ENCODE measurements at places on chromosomes 6 and 20.

- no peak for DNase-seq
Observed at GRCh38 chr6:3584606-3585005, 127.8 kb upstream of the SLC22A23 start.

DNA sequence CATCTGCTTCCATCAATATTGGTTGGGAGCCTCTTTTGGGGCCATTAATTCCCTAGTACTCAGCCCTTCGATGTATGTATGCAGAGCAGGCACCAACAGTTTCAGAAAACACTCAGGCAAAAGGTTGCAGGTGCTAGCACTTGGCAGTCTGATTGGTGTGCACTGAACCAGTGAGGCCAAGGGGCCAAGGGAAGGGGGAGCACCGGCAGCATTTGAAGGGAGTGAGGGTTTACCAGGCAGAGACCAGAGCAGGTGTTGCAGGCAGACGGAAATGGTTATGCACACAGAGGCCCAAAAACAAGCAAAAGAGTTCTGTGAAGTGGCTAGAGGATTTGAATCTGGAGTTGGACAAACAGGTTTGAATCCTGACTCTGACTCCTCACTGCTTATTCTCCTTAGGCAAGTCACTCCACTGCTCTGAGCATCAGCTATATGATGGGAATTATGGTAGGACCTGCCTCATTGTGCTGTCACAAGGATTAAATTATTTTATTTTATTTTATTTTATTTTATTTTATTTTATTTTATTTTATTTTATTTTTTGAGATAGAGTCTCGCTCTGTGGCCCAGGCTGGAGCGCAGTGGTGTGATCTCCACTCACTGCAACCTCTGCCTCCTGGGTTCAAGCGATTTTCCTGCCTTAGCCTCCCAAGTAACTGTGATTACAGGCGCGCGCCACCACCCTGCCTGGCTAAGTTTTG is 58.1 kb upstream of the SHLD1 start:
- no peak for DNase-seq

- DNase-seq: no peak
Observed at GRCh38 chr6:16673011-16673797, 88.1 kb downstream of the ATXN1 start.

GRCh38 chr20:20303320-20303719 is 64.6 kb upstream of the INSM1 start:
- no peak for DNase-seq

DNA sequence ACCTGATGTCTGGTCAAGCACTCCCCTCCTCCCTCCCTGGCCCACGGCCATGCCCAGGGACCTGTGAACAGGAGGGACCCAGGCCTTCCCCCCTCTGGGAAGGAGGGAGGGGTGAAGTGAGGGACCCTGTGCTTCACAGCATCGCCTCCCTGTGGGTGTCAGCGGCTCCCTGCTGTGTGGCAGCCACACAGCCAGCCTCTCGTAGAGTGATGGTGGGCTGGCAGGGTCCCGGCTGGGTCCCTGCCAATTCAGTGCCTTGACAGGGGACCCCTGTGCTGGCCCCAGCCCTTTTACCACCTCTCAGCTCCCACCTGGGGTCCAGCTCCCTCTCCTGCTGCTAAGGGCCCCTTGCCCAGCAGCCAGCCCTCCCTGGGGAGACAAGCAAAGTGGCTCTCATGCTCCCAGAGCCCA is 31.3 kb upstream of the GRM4 start:
- DNase-seq: no peak

GRCh38 chr6:161374971-161375873 is 101.4 kb upstream of the AGPAT4 start:
- no peak for DNase-seq

GRCh38 chr20:6848992-6849391 is 81.5 kb downstream of the BMP2 start:
- DNase-seq: no peak

GRCh38 chr20:47417245-47418068 is 61.0 kb upstream of the ZMYND8 start:
- DNase-seq: no peak

DNA sequence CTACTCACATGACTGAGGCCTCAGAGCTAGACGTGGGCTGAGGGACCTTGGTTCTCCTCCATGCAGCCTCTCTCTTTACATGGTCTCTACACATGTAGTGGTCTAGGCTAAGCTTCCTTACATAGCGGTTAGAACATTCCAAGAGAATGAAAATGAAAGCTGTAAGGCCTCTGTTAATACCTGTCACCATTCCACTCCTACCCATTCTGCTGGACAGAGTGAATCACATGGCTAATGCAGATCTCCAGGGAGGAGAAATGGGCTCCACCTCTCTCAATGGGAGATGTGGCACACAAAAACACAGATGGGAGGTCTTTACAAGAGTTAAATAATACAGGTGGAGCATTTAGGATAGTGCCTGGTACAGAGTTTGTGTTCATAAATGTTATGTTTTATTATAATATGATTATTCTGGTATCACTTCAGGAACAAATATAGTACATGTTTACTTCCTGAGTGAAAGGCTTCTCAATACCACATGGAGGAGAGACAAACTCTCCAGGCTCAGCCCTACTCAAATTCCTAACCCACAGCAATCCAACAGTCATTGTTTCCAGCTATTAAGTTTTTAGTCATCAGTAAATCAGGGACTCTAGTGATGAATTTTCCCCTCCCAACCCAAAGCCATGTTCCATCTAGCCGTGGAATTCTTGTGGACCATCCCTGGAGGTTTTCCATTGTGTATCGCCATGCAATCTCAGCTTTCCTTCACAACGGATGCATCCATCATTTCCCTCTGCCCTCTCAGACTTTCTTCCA is 57.9 kb downstream of the ISM1 start:
- DNase-seq: no peak

DNA sequence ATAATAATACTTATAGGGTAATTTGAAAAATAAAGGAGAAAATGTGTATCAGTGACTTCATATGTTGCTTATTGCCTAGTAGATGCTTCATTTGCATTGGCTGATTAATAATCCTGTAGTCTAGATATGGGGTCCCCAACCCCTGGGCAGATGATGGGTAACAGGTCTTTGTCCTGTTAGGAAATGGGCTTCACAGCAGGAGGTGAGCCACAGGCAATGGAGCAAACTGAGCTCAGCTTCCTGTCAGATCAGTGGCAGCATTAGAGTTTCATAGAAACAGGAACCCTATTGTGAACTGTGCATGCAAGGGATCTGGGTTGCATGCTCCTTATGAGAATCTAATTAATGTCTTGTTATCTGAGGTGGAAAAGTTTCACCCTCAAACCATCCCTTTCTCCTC is 1049.5 kb upstream of the EPHA7 start:
- no peak for DNase-seq

Measured in T-helper 2 cell (primary cell).